ENCODE measurements at places on chromosomes 13 and 19.

DNA sequence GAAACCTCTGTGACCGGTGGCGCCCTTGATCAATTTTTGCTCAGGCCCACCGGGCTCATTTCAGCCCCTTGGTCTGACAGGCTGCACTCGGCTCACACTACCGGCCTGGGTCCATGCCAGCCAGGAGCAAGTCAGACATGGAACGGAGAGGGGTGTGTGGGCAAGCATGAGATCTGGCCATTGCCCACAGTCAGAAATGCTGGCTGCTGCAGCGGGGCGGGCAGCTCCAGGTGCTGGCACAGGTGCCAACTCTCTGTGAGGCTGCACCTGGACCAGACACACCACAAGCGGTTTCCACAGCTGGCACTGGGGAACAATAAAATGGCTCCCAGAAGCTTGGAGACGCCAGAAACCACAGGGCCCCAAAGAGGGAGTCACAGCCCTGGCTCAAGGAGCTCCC lies 43.6 kb upstream of the LPAR6 start:
- no peak for DNase-seq

GRCh38 chr19:46776927-46777911 lies 11.2 kb downstream of the SLC1A5 start:
- peak; percentile 55 for DNase-seq

- no peak for DNase-seq
These were observed 51.7 kb downstream of the MYH14 start for GRCh38 chr19:50255115-50255514.

GRCh38 chr19:29216021-29216420 lies 3.1 kb upstream of the UQCRFS1 start:
- no peak for DNase-seq

- no peak for DNase-seq
These were observed 5.8 kb downstream of the ACSBG2 start for GRCh38 chr19:6141217-6141616.

GRCh38 chr13:78012046-78012445 lies 93.4 kb upstream of the EDNRB start:
- no peak for DNase-seq

- DNase-seq: no peak
These were observed 347.5 kb downstream of the DNAJC15 start for GRCh38 chr13:43370842-43371241.

DNA sequence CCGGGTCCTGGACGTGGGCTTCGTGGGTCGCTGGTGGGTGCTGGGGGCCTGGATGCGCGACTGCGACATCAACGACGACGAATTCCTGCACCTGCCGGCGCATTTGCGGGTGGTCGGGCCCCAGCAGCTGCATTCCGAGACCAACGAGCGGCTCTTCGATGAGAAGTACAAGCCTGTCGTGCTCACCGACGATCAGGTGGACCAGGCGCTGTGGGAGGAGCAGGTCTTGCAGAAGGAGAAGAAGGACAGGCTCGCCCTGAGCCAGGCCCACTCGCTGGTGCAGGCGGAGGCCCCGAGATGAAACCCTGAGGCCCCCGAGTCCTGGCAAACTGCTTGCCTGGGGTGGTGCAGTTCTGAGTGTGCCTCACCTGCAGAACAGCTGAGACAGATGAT lies 787 bp downstream of the TIMM29 start:
- DNase-seq: no peak

DNA sequence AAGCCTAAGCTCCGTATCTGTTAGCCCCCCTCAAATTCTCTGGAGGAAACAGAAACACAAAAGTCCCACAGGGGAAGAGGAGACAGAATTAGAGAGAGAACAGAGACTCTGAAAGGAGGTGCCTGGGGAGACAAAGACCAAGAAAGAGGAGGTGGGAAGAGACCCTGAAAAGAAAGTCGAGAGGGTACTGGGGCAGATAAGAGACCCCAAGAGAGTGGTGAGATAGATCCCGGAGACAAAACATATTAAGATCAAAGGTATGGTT lies 915 bp upstream of the GRWD1 start:
- DNase-seq: no peak

- peak; percentile 100 for DNase-seq
These were observed at the start of gene ZNF585A for GRCh38 chr19:37172368-37173366. ZNF585A (minus strand) TSS chr19:37172695; CDS start chr19:37169910, 2,785 bp downstream.

DNA sequence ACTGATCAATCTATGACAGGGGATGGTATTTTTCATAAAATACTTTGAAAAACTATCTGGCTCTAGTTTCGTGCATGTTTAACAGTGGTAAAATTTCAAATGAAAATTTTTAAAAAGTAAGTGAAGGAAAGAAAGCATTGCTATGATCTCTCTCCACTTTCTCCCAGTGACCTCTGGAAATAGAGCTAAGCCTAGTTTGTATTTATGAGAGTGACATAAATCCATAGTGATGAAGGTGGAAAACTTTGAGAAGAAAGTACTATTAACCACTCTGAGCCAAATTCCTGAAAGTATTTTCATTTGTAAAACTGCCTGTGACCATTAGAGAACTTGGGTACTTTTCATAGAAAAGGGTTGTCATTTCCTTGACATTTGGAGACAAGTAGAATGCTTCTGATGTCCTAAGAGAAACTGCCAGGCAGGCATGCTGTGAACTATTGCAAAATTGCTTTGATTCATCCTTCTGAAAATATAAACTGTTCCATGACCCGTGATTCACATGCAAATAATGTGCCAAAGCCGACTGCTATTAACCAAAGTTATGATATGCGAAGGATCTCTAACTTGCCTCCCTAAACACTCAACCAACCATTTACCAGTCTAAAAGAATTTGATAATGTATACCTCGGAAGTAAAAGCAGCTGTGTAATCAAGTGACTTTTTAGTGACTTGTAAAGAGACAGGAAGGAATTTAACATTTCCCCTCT lies 133.2 kb downstream of the VWA8 start:
- peak; percentile 77 for DNase-seq

DNA sequence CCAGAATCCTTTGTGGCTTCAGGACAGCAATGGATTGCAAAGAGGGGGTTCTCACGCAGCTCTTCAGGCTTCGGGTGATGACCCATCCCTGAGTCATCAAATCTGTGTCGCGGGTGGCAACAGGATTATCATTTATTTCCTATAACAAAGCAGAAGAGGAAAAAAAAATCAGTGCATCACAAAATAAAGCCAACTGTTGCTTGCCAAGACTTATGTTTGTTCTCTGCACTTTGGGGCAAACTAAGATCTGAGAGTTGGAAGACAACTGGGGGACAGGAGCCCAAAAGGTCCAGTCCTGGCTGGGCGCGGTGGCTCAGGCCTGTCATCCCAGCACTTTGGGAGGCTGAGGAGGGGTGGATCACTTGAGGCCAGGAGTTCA lies 6.4 kb downstream of the GNA15 start:
- peak; percentile 65 for DNase-seq

GRCh38 chr19:32350987-32351348 lies 5.6 kb downstream of the ZNF507 start:
- DNase-seq: no peak

- no peak for DNase-seq
These were observed 85.3 kb downstream of the RAB20 start for GRCh38 chr13:110476220-110476617.

GRCh38 chr19:43524922-43525835 lies 1.8 kb downstream of the ETHE1 start:
- peak; percentile 85 for DNase-seq

GRCh38 chr19:4493929-4494690 lies 22.0 kb downstream of the HDGFL2 start:
- no peak for DNase-seq

GRCh38 chr13:60134376-60134775 lies 29.4 kb downstream of the DIAPH3 start:
- DNase-seq: no peak

DNA sequence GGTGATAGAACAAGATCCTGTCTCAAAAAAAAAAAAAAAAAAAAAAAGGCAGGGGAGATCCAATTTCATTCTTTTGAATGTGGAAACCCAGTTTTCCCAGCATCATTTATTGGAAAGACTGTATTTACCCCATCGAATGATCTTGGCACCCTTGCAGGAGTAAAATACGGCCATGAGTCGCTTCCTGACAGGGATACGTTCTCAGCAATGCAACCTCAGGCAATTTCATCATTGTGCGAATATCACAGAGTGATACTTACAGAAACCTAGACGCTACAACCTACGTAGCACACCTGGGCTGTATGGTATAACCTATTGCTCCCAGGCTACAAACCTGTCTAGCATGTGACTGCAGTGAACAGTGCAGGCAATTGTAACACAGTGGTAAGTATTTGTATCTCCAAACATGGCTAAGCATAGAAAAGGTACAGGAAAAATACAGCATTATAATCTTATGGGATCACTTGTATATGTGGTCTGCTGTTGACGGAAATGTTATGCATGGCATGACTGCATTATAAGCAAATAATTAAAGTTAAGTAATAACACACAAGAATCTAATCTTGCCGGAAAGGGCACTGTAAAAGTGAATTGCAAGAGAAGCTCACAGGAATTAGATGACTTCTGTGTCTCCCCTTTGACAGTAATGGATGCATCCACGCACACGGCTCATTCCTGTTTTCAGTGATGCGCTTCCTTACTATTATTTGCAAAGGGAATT lies 24.1 kb downstream of the RFX2 start:
- no peak for DNase-seq

DNA sequence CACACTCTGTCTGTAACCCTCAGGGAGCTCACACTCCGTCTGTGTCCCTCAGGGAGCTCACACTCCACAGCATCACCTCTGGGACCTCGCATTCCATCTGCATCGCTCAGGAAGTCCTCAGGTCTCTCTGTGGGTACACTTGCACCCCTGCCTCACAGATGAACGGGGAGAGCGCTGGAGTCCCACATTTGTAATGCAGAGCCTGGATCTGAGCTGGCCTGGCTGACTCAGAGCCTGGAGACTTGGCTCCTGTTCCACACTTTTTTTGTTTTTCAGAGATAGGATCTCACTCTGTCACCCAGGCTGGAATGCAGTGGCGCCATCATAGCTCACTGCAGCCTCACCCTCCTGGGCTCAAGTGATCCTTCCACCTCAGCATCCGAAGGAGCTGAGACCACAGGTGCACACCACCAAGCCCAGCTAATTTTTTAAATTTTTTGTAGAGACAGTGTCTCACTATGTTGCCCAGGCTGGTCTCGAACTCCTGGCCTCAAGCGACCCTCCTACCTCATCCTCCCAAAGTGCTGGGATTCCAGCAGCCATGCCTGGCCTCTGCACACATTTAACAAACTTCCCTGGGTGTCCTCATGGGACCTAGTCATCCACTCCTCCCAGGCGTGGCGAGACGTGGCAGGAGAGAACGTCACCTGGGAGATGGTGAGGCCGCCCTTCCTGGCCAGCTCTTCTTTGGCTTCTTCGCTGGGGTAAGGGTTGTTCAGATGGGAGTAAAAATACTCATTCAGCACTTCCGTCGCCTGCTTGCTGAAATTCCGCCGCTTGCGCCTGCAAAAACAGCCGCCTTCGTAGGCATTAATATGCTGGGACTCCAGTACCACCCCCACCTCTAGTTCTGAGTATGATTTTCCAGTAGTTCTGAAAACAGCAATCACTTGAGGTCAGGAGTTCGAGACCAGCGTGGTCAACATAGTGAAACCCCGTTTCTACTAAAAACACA lies 31.0 kb downstream of the CILP2 start:
- DNase-seq: no peak

DNA sequence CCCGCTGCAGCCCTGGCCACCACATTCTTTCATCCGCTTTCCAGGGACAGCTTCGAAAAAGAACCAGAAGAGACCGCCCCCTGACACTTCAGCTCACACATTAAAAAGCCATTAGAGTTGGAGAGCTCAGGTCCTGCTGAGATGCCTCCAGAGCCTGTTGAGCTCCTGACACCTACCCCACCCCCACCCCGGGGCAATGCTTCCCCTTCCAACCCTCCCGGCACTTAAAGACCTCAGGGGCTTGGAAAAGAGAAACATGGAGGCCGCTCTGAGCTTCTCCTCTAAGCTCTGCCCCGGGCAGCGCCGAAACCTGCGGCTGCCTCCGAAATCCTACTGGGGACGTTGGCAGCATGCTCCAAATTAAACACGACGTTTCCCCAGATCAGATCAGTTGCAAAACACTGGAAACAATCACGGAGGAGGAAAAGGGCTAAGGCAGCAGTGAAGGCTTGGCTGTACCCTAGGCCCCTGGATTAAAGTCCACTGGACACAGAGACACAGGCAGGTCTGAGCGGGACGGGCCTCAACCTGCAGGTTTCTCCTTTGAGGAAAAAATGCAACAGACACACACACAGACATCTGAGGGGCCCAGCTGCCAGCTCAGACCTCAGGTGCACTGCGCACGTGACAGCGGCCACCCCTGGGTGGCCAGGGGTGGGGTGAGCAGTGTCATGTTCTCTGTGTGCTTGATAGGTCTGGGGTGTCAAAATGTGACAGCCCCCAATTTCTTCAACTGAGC lies 9.6 kb downstream of the SH3GL1 start:
- DNase-seq: no peak

GRCh38 chr19:14031719-14032480 lies at the start of gene IL27RA:
IL27RA (plus strand) TSS chr19:14031762; CDS start chr19:14031873, 111 bp downstream.
- DNase-seq: peak; percentile 68

- DNase-seq: no peak
These were observed 35.3 kb downstream of the FPR3 start for GRCh38 chr19:51830274-51830673.

DNA sequence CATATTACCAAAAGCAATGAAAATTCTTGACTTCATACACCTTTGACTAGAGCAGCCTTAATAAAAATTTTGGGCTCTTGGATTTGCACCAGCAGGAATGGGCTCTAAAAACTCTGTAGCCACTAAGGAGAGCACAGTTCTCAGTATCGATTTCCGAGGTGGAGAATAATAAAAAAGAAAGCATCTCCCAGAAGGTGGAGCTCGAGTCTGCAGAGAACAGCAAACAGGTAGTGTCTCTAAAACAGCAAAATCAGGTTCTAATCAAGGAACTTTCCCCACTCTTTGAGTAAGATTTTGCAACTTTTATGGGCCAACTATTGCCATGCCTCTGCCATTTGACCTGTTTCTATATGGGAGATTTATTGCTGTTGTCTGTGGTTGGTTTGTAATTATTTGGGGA lies 258.7 kb upstream of the GPC6 start:
- peak; percentile 1 for DNase-seq

DNA sequence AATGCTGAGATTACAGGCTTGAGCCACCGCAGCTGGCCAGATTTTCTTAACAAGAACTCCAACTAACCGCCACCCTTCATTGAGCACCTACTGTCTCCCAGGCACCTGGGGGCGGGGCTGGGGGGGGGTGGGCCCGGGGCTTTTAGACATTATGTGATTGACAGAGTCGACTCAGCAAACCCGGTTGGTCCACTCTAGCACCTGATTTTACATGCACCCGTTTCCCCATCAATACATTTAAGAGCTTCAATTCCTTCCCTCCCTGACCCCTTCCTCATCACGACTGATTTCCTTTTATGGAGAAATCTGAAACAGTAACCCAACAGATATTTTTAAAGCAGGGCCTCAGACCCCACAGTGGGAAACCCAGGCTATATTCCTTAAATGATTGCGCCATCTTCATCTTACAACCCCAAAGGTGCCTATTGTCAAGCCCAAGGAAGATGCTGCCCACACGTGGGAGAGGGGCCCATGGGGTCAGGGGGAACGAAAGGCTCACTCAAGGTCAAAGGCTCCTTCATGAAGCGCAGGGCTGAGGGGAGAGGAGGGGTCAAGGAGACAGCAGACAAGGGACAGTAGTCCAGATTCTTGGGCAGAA lies 1.8 kb downstream of the INSR start:
- DNase-seq: no peak

Data from A549 (cell line).